ENCODE measurements at places on chromosomes 3 and 15.

GRCh38 chr3:59189939-59190338, 140.1 kb upstream of the CFAP20DC start:
- DNase-seq = no peak

- DNase-seq = no peak
Measured at GRCh38 chr3:64993781-64994180, 306.0 kb upstream of the ADAMTS9 start.

GRCh38 chr3:87900061-87900460, 158.7 kb downstream of the CGGBP1 start:
- no peak for DNase-seq

GRCh38 chr3:15804553-15805095, 6.8 kb upstream of the ANKRD28 start:
- no peak for DNase-seq

DNA sequence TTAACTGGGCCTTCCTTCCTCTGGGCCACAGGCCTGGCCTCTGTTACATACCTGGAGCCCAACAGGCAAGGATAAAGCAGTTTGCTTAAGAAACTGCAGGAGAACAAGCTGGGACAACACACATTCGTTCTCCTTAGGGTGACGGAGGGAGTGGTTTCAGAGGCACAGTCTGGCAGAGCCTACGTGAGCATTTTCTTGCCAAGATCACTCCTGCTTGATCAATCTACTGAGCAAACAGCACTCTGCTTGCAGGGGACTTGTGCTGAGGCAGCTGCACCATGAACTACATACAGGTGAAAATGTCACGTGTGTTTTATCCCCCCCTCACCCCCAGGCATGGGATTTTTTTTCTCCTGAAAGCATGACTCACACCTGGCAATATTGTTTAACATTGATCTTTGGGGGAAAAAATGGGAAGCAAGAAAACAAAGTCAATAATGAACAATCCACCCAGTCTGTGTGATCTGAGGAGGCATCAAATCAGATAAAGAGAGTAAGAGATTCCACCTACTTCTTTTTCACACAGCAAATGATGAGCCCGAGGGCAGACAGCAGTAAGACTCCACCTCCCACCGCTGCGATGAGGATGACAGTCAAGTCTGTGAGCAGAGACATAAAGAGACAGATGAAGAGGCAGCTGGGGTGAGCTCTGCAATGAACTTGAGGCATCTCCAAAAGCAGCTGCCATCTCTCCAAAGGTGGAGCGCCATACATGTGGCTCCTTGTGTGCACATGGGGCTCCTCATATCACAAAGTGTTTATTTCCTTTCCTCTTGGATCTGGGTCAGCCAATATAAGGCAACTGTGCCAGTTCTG, 57.4 kb downstream of the CDCP1 start:
- DNase-seq = no peak

GRCh38 chr15:80588801-80589200, 106.3 kb upstream of the ABHD17C start:
- DNase-seq = no peak

DNA sequence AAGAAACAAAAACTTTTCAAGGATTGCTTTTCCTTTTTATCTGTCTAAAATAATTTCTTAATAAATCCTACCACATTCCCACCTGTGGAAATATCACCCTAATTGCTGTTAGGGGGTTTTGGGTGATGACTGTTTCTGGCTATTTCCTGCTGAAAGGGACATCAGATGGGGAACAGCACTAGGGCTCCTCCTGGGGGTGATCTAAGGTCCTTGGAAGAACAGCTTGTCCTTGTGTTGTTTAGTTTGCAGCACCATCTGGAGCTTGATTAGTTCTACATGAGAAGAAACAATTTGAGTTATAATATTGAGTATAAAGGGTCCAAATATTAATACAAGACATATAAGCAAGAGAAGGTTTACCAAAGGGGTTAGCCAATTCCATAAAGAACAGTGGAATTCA, 18.7 kb downstream of the OR5H15 start:
- DNase-seq = no peak

DNA sequence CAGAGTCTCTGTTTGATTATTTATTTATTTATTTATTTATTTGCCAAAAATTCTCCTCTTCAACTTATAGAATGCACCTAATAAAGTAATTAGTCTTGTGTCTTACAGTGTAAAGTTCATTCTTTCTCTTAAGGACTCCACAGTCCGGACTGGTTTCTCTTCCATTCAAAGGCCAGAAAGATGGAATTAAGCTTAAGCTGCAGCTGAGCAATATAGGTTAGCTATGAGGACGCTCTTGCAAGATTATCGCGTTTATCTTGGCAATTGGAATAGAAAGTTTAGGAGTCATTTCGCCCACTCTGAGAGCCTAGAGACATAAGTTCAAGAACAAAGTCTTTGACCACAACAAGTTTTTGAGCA, 15.0 kb downstream of the TAGLN3 start:
- no peak for DNase-seq

DNA sequence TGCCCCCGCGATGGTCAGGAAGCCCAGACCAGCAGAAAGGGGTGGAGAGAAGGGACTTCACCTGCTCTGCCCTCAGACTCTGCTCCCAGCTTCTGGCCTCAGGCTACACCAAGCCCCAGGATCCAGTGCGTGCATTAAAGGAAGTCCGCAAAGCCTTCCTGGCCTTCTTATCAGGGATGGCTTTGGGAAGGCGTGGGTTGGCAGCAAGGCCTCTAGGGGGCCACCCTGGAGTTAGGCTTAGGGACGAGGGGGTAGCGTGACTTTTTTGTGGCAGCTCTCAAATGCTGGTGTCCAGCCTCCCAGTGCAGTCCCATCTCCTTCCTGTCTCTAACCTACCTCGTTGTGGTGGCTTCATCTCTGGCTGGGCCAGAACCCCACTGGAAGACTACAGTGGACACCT, 18.9 kb upstream of the RPL29 start:
- DNase-seq = no peak

- DNase-seq = no peak
Measured at GRCh38 chr3:161893972-161894371, 397.4 kb downstream of the OTOL1 start.

- DNase-seq = no peak
Measured at GRCh38 chr3:4314688-4315087, 11.5 kb downstream of the SETMAR start.

DNA sequence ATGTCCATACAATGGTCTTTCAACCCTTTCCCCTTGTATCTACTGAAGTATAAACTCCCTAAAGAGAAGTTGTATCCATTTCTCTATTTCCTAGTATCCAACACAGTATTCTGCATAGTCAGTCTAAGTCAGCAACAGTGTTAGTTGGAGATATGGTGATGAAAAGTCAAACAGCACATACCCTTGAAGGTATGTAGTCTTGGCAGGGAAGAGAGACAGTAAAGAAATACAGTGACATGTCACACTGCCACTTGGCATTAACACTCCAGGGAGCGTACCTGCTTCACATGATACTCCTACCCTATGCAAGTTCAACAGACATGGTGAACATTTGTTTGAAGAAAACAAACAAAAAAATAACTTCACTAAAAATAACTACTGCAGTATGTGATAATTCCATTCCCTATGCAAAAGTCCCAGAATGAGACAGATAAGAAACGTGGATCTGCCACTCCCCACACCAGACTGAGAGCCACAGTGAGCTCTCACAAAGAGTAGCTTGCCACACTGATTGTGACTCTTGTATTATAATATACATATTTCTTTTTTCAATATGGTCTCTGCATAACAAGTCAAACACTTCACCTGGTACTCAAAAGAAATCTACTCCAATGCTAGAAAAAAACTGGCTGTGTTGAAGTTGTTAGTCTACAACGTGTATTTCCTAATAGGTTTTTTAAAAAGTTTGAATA, 5.9 kb downstream of the PDCD10 start:
- no peak for DNase-seq

DNA sequence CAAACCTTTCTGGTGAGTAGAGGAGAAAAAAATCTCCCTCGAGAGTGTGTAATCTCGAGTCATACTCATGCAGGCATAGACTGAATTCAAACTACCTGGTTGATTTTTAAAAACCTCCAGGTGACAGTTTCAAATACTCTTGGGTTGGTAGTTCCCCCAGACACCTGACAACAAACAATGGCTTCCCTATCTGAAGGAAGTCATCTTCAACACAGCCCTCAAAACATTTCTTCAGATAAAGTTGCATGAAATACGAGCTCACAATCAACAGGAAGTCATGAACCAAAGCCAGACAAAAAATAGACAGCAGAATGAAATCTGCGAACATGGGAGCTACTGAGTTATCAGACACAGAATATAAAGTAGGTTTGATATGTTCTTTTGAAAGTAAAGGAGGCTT, 112.8 kb downstream of the ST8SIA2 start:
- DNase-seq = no peak

DNA sequence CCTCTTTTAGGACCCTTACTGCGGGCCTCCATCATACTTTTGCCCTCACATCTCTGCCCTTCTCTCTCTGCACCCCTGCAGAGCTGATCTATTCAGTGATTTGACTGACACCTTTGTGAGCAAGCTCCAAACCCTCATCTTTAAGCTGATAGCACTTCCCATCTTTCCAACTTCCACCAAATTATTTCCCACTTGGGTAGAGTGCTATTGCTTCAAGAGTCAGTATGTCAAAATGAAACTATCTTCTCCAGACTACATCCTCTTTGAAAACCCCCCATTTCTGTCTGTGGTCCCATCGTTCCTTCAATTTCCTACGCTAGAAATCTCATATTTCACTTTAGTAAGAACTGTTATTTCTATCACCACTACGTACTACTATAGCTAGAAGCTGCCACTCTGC, 19.7 kb downstream of the ZWILCH start:
- no peak for DNase-seq

DNA sequence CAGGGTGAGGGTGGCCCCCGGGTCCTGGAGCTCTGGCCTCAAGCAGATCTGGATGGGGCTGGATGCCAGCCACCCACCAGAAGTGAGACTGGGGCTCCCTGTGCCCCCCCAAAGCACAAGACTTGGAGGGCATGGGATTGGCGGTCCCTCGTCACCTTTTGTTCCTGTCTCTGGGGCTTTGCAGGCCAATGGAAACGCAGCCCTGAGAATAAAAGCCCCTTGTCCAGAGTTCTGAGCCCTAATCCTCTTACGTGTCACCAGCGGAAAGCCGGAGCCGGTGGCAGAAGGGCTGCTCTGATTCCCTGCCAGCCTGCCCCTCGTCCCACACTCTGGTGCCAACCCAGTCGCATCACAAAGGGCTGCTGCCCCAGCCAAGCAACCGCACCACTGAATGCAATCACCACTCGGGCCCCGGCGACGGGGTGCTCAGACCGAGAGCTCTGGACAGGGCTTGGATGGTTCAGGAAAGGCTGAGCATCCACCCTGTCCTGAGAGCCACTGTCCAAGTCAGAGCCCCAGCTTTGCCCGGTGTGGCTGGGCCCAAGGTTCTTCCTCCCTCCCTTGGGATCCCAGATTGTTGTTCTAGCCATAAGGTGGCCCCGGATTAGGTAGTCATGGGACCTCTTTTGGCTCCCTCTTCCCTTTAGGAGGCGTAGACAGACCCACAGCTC, 22.8 kb upstream of the ELP6 start:
- peak; percentile 46 for DNase-seq

GRCh38 chr3:170689296-170689829, 103.5 kb upstream of the SLC7A14 start:
- DNase-seq = no peak

DNA sequence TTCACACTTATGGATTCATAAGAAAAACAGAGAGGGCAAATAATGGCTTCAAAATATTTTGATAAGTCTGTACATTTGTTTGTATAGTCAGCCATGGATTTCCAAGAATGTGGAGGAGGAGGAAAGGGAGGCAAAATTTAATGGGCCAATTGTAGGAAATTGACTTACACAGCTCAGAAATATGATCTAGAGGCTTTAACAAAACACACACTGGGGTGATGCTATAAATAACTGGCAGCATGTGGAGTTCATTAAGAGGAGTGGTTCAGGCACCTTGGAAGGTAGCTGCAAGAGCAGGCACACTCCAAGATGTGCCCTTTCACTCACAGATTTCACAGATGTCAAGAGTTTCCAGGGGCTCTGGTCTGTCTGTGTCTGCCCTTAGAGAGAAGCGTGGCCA, 193.4 kb upstream of the RASGRP1 start:
- DNase-seq = no peak

DNA sequence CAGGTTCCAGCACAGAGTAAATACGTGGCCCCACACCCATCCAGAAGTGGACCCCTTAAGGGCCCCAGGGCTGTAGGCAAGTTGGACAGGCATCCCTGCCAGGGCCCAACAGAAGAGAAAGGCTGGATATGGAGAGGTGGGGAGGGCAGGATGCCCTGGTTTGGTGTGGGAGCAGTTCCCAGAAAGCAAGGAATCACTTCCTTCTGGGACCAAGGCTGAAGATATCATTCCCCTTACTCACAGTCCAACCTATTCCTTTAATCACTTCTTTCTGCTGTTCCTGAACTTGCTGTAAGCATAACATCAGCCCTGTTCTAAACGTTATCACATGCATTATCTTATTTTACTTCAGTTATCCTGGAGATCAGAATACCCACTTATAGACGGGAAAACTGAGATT, 6.1 kb upstream of the MESP2 start:
- no peak for DNase-seq
